Activated T-cell treated with anti-CD3 and anti-CD28 coated beads, Interleukin-2, amount 50 U/mL, for 4 hours (primary cell): ENCODE measurements at places on chromosomes 7 and 10. TPM values are rescaled to one million over a fixed set of nuclear protein-coding genes. Genes with fewer than 3 reads are reported as not detected.

GRCh38 chr7:30954914-30955313, 8.8 kb upstream of the GHRHR start:
- no peak for DNase-seq

DNA sequence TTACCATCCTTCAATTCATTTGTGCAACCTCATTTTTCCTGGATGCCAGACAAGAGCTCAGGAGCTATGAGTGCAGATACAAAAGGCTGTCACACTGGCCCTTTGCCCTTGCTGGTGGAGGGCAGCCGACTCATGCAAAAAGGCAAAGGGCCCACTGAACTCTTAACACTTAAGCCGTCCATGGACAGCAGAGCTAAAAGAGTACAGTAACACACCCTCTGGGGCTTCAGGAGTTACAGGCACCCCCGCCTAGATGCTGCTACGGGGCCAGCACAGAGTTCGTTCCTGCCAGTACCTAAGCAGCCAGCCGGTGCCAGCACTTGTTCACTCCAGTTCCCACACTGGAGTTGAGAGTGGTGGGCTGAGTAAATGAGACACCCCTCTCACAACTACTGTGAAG, 69.9 kb upstream of the MRLN start:
- no peak for DNase-seq

DNA sequence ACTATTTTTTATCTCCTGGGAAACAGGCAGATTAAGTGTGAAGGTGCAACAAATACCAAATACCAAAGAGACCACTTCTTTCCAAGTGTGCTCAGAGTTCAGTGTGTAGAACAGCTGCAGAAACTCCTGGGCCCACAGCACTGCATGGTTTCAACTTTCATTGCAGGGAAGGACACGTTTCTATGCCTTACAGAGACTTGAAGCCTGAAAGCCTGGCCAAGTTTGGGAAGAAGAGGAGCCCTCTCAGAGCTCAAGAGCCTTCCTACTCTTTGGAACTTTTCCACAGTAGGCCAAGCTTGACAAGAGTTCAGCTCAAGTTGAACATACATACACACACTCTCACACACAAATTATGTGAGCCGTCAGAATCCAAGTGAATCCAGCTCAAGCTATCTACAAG, 2.5 kb downstream of the HOXA4 start:
- DNase-seq, result no peak

GRCh38 chr10:22624287-22624738, 90.1 kb downstream of the PIP4K2A start:
- no peak for DNase-seq

DNA sequence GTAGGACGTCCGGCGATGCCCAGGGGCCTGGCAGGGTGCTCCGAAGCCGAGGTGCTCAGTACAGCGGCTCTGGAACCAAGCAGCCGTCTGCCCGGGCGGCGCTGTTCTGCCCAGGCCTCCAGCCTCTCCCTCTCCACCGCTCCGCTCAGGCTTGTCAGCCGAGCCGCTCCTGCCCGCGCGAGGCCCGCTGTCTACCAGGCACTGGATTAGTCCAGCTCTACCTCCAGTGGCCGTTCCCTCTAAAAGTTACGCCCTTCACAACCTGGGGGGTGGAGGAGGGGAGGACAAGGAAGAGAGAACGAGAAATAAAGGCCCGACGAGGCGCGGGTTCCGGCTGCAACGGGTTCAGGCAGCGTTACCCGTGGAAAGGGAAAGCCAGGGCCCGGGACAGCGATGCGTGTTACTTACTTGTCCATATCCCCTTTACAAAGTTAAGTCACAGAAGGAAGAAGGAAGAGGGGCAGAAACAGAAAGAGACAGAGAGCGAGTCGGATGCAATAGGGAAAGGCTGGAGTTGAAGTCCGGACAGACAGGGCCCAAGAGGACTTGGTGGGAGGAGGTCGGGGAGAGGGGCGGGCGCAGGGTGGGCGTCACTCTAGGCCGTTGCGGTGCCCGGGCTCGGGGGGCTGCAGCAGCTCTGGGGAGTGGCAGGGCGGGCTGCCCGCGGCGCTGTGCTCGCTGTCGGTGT, 2.8 kb downstream of the SP8 start:
- DNase-seq, result no peak

GRCh38 chr7:21383227-21384220, 44.4 kb upstream of the SP4 start:
- DNase-seq, result no peak

DNA sequence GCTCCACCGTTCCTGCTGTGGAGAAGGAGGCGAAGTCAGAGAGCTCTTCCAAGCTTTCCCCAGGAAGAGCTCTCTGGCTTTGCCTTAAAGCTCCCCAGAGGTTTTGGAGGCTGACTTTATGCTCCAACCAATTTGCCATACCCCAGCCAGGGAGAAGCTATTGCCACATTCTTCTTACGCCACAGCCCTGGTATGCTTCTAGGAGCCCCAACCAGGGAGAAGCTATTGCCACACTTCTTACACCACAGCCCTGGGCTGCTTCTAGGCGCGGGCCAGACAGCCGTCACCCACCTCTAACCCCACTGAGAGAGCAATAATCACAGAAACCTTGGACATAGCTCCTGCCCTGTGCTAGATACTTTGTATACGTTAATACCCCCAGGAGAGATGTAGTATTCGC, 951 bp downstream of the ELOVL3 start:
- DNase-seq, result no peak

- DNase-seq, result no peak
Measured at GRCh38 chr7:81155654-81156373, 237.0 kb upstream of the SEMA3C start.

GRCh38 chr7:95840953-95841950, 68.9 kb downstream of the DYNC1I1 start:
- DNase-seq, result no peak

GRCh38 chr7:97078023-97078969, 39.2 kb upstream of the SDHAF3 start:
- DNase-seq, result no peak

DNA sequence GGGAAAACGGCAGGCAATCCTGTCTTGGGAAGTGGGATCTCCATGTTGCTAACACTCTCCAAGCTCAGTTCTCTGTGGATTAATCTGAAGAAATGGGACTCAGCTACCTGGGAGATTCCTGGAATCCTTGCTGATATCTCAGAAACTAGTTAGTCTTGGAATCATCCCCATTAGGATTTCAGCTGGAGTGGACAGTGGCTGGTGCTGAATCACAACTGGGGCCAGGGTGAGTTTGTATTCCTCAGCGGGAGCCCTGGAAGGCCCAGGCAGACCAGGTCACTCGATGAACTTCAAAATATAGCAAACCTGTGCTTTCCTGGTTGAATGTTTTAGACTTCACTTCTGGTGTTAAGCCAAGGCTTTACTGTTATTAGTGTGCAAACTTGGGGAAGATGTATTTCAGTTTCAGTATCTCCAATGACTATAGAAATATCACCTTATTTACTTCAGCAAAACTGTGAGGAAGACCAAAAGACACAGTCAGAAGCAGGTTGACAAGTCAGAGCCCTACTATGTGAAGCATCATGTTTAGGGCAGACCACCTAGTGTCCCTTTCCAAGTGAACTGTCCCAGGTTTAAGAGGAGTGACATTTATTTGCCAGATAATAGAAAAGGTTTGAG, 126.1 kb downstream of the AOAH start:
- no peak for DNase-seq

The STK31 gene
- total RNA-seq, result 0.19 TPM

The GTF2IRD2 gene
- total RNA-seq, result 6.5 TPM

The CCDC146 gene
- total RNA-seq, result 0.42 TPM

The LRRD1 gene
- not detected for total RNA-seq

The GIMAP8 gene
- total RNA-seq, result 3.6 TPM

The PIP4K2A gene
- total RNA-seq, result 78.1 TPM
